ENCODE measurements at places on chromosomes 13 and 19.
A peak's percentile ranks its signal among the peaks of the same experiment; 100 is the strongest.

GRCh38 chr13:36357692-36358091 lies 11.5 kb upstream of the SPART start:
- no peak for DNase-seq

DNA sequence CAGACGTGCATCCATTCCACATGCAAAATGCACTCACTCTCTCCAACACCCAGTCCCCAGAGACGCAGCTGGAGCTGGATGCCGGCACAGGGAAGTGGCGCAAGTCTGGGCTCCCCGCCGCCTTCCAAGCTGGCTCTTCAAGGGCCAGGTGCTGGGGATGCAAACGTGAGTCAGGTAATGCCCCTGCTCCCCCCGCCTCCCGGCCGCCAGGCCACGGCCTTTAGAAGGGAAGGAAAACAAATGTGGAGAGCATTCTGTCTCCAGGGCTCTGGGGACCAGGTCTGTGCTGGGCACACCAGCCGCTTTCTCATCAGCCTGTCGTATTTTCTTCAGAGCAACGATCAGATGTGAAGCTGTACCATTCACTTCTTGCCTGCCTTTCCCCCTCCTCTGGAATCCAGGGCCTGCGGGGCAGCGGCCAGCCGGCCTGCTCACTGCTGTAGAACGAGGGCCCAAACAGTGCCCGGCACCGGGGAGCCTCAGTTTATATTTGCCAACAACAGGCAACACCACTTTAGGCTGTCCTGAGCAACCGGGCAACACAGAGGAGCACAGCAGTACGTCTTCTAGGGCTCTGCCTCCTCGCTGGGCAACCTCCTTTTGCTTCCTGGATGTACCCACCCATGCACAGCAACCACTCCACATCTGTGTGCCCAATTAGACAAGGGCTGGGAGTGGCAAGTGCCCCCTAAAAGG lies 3.8 kb downstream of the RAB20 start:
- no peak for DNase-seq

DNA sequence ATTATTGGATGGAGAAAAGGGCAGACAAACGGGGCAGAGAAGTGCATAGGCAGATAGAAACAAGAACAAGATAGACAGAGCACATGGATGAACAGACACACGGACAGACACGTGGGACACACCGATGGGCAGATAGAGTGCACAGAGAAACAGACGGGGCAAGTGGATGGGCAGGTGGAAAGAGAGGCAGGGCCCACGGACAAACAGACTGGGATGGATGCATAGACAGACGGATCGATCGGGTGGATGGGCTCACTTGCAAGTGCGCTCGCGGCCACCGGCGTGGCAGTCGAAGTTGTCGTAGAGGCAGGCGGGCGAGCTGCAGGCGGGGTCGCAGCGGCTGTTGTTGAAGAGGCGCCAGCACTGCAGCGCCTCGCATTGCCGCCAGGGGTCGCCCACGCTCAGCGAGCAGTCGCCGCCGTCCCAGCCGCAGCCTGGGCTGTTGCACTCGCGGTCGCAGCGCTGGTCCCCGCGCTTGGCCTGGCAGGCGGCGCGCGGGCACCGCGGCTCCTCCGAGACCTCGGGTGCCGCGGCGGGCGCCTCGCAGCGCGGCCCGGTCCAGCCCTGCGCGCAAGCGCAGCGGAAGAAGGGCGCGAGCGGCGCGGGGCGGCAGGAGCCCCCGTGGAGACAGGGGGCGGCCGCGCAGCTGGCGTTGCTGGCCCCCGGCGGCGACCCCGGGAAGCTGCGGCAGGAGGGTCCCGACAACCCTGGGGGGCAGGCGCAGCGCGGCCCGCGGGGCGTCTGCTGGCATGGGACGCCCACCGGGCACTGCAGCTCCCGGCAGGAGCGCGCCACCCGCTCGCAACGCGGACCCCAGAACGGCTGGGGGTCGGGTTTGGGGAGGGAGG lies 23.3 kb downstream of the NOTCH3 start:
- DNase-seq, result no peak

- no peak for DNase-seq
Measured at GRCh38 chr13:74423434-74423833, 289.2 kb upstream of the KLF12 start.

DNA sequence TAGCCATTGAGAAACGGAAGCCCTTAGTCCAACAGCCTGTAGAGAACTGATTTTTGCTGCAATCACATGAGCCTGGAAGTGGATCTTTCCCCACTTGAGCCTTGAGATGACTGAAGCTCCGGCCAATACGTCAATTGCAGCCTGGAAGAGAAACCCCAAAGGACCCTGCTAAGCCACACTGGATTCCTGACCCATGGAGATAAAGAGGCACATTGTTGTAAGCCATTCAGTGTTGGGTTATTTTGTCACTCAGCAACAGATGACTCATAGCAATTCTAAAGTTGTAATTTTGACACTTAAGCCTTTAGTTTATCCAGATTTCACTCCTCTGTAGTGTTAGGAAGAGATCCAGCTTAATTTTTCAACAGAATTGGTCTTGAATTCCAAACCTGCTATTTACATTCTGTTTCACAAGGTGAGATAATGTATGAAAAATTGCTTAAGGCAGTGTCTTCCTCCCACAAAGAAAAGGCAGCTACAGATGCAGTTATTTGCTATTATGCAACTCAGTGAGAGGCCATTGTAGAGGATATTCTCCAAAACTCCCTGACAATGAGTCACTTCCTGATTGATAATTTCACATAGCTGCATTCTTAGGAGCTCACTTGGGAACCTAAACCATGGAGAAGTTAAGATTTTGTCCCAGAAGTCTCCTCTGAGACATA lies 59.4 kb upstream of the TSHZ3 start:
- peak; percentile 88 for DNase-seq

- no peak for DNase-seq
Measured at GRCh38 chr19:3544742-3545668, 6.0 kb downstream of the TEKTIP1 start.

GRCh38 chr19:2207991-2208860 lies 27.9 kb downstream of the PLEKHJ1 start:
- DNase-seq, result peak; percentile 64

DNA sequence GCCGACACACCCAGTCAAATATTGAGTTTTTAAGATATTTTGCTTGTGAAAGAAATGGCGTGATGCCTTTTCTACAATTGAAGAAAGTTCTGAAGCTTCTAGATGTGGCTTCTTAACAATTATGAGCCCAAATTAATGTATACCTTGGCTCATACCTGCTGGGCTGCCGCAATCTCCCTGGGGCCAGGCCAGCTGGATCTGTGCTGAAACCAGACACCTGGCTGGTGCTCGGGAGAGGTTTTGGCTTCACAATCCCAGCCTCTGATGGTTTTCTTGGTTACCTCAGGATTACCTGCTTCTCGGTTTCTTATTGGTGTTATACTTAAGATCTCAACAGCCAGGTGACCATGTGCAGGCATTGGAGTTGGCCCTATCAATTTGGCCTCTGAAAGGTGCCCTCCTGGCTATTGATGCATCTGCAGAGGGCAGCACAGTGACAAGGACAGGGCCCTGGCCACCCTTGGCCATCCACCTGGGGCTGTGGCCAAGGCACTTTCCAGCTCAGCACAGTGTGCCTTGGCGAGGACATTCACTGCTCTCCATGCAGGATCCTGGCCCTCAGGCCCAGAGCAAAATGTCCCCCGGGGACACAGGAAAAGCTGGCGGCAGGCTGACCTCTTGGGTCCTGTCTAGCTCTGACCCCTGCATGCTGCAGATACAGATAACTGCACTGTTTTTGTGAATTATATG lies 305.0 kb downstream of the ZNF536 start:
- DNase-seq, result no peak

GRCh38 chr19:10766671-10767201 lies 48.9 kb downstream of the DNM2 start:
- DNase-seq, result no peak

GRCh38 chr13:27774169-27774568 lies 18.1 kb upstream of the GSX1 start:
- DNase-seq, result no peak

DNA sequence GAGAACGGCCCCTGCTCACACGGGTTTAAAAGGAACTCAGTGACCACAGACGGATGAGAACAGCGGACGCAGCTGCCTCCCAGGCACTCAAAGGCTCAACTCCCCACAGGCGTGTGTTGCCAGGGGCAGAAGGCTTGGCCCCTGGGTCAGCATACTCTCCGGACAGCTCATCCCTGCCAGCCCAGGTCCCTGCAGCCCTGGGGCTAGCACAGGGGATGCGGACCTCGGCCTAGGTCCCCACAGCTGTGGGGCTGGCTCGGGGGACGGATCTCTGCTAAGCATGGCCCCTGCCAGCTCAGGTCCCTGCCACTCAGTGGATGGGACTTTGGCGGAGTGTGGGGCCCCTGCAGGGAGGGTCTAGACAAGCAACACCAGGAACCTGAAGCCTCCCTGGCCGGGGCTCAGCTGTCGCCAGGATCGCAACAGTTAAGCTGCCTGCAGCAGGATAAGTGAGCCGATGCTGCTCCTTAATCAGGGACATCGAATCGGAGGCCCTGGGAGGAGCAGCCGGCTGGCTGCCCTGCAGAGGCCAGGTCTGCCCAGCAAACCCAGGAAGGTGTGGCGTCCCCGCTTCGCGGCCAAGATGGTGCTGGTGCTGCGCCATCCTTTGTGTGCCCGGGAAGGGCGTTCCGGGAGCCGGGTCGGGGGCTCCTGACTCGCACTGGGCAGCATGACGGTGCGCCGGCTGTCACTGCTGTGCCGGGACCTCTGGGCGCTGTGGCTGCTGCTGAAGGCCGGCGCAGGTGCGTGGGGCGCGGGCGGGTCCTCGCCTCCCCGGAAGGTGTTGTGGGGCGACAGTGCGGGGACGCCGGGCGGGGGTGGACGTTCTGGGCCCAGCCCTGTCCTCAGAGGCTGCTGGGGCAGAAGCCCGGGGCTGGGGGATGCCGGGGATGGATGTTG lies 32.5 kb downstream of the MCF2L start:
- no peak for DNase-seq

GRCh38 chr19:7917267-7918061 lies 2.7 kb upstream of the SNAPC2 start:
- no peak for DNase-seq

DNA sequence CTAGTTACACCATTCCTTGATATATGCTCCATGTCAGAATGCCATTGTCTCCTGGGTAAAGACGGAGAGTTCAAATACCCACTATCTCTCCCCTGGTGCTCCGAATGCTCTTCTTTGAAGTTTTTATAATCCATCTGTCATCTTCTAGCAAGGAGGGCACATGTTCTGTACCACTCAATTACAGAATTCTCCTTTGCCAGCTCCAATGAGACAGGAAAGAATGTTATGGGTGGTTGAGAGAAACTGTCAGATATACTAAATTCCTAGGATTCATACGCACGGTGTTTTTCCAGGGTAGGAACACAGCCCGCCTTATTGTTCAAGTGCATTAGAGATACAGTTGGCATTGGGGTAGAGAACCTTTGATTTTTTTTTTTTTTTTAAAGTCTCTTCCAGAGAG lies 118.0 kb upstream of the ZNF536 start:
- DNase-seq, result no peak
